Activated naive CD8-positive, alpha-beta T cell treated with anti-CD3 and anti-CD28 coated beads for 36 hours (primary cell): ENCODE measurements at places on chromosomes 11 and 22.

- no peak for DNase-seq
These were observed 14.5 kb downstream of the PCSK7 start for GRCh38 chr11:117217141-117218084.

- no peak for DNase-seq
These were observed 536.5 kb downstream of the BRD1 start for GRCh38 chr22:49291169-49291568.

- DNase-seq, result no peak
These were observed 164.4 kb downstream of the BRD1 start for GRCh38 chr22:49663311-49663711.

- DNase-seq, result peak; percentile 27
These were observed 974 bp downstream of the DGCR8 start for GRCh38 chr22:20080776-20081654.

- DNase-seq, result no peak
These were observed 3.8 kb downstream of the TPCN2 start for GRCh38 chr11:69052343-69053168.
